Stimulated activated CD8-positive, alpha-beta memory T cell treated with anti-CD3 and anti-CD28 coated beads, Interleukin-4, amount 100 ng/mL, for 4 hours (primary cell): ENCODE measurements at places on chromosomes 1 and 21.

DNA sequence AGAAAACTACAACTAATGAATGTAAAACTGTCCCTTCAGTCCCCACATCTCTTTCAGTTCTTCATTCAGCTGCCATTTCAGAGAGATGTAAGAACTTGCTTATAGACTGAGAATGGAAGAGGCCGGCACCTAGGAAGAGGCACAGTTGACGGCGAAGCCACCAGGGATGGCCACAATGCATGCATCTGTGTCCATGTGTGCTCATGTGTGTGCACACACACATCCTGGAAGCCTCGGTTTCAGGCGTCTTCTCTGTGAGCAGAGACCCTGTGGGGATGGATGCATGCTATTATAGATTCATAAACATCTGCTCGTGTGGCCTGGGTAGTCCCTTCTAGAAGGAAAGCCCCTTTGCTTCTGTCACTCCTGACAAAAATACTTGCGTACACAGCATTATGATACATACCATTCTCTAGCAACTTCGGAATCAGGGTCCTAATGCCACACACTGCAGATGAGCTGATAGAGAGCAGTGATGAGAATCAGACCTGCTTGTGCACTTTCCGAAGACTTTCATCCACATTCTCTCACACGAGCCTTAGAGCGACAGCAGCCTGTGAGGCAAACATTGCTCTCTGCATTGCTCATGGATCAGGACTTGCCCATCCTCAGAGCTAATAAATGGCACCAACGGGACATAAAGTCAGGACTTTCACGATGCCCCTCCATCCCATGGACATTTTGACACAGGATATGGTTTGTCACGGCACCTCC is 12.4 kb upstream of the GPR61 start:
- DNase-seq: no peak

DNA sequence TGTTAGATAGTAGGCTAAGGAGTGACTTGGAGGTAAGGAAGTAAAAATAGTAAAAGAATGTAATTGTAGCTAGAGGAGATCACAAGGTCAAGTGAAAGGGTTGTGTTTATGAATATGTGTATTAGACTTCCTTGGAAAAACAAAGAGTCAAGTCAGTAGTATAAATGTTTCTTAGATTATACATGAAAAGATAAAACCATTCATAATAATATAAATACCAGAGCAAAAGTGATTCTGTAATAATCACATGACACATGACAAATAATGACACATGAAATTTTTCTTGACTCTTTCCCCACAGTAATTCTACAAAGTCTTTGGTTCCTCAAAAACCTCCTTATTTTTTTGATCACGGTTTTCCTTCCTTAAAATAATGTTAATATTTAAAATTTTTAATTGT is 56.4 kb downstream of the IVNS1ABP start:
- no peak for DNase-seq

DNA sequence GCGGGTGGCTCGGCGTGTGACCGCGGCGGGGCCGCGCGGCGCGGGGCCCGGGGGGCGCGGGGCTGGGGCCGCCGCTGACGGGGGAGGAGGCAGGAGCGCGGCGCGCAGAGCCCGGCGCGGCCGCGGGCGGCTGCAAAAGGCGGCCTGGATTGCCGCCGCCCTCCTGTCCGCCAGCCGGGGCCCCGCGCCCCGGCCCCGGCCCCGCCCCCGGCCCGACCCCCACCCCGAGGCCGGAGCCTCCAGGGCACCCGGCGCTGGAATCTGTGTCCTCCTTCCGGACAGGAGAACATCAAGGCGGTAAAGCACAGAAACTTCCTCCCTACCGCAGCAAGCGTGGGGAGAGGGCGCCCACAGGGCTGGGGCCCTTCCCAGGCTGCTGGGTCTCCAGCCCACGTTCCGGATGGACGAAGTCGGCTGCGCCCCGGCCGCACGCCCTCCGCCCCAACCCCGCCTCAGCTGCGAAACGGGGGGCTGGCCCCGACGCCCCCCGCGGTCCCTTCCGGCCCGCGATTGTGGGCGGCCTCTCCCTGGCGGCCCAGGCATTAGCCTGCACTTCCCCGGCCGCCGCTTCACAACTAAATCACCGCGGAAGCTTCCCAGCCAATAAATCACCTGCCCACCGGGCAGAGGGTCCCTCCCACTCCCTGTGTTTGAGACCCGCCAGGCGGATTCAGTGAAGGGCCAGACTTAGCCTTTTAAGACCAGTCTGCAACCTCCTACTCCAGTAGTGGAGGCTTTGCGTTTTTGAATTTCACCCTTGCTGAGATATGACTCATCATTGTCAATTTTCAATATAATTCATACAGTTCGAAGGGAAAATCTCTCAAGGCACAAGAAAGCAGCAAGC is 106.0 kb downstream of the SLC45A1 start:
- no peak for DNase-seq

GRCh38 chr1:112544011-112544688 is 35.4 kb downstream of the WNT2B start:
- DNase-seq: no peak

DNA sequence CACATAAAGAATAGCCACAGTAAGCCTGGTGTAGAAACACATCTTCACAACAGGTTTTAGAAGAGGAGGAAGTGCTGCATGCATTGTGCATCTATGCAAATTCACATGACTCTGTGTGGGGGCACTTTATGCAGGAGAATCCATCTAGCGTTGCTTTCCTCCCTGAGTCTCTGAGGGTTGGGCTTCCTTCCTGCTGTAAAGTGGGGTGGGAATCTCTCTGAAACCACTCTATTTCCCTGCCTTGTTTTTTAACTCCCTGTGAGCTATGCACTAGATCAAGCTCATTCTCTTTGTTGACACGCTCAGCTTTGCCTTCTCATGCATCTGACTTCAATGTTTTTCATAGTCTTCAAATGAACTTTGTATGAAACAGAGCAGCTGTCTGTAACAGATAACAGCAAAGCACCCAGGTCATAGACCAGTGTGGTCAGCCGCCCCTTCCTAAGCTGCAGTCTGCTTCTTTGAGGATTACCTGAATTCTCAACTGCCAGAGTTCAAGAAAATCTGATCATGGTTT is 102.7 kb upstream of the DPH5 start:
- DNase-seq: no peak

- no peak for DNase-seq
Observed at GRCh38 chr21:46151261-46151988, 4.0 kb downstream of the FTCD start.
